Stimulated activated CD4-positive, alpha-beta T cell treated with anti-CD3 and anti-CD28 coated beads, TNF-alpha, amount 100 ng/mL, for 24 hours (primary cell): ENCODE measurements at places on chromosomes 11 and 22.

- DNase-seq = no peak
Observed at GRCh38 chr22:20169253-20169822, 18.5 kb upstream of the CCDC188 start.

DNA sequence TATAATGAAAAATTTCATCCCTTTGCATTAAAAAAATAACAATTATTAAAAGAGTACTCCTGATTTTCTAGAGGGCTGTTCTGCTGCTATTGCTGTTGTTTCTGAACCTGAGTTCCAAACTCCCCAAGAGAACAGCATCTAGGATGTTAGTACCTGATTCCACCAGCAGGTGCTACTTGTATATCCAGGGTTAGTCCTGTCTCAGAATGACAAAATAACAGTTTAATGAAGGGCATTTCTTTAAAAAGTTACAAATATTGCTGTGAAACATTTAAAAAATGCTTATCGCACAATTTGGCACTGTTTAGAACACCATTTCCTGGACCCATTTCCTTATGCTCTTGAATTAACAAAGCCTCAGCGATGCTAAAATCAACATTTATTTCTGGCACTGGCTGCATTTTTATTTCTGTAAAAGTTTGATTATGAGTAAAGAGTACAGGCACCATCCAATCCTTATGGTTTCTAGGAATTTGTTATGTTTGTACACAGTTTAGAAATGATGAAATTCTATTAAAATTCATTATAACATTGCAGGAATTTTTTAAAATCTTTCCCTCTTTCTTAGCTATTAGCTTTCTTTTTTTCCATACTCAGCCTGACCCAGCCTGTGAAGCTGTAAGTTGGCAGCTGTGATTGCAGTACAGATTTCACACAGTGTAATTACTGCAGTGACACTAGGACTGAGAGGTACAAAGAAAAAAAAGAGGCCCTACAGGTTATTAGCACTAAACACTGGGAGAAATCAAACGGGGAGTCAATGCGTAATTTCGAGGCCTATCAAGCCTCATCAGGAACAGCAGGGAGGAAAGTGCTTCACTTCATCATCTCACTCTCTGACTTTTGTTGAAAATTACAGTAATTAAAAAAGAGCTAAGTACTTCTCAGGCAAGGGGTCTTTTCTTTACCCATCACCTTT is 208.8 kb downstream of the DCDC1 start:
- no peak for DNase-seq

DNA sequence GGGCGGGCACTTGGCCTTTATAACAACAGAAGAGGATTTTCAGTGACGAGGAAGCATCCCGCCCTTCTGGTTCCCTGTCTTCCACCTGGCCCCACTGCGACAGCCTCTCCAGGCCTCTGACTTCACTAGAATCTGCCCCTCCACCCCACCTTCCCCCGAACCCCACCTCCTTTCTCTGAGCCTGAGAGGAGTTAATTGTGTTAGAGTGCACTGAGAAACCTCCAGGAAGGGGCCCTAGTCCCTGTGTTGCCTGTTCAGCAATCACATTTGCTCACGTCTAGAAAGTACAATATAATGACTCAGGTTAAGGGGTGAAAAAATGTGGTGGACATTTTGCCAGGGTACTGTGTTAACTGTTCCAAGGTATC is 38.8 kb downstream of the PTPRJ start:
- no peak for DNase-seq

DNA sequence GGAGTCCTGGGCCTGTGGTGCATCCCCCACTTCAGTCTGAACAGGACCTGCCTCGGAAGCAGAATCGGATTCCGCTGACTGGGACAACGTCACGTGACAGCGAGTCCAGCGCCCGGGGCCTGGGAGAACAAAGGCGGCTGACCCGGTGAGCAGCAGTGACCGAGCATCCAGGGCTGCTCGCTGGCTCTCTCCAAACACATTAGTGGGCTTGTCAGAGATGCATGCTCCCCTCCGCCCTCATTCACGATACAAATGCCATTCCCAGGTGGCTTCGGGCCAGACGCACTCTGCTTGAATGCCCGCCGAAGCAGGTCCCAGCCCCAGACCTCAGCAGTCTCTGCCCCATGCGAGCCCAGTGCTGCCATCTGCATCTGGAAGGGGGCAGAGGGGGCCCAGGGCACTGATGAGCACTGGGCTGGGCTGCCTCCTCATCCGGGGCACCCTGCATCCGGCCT is 91.0 kb downstream of the WNT7B start:
- no peak for DNase-seq

DNA sequence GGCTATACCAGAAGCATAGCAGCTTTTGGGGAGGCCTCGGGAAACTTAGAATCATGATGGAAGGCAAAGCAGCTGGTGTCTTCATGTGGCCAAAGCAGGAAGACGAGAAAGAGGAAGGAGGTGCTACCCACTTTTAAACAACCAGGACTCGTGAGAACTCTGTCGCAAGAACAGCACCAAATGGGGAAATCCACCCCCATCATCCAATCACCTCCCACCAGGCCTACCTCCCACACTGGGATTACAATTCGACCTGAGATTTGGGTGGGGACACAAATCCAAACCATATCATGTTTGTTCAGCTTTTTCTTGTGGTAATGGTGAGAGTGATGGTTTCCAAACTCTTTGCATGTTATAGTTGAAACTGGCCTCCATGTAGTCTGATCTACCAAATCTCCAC is 32.5 kb upstream of the OR10D3 start:
- no peak for DNase-seq

DNA sequence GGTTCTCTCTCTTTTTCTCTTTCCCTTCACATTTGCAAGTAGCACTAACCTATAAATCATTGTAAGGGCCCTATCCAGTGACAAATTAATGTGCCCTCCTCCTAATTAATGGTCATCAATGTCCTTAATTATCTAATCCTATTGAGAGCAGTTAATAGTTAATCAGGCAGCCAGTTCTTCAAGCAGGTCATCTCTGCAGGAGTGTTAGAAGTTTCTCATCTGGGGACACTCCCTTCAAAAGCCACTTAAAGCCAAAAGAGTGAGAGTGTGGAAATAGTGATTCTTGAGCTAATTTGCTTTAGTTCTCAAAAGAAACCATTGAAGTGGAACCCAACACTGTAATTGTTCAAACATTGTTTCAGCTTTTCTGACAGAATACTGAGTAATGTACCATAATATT is 141.6 kb downstream of the ELP4 start:
- DNase-seq = no peak

DNA sequence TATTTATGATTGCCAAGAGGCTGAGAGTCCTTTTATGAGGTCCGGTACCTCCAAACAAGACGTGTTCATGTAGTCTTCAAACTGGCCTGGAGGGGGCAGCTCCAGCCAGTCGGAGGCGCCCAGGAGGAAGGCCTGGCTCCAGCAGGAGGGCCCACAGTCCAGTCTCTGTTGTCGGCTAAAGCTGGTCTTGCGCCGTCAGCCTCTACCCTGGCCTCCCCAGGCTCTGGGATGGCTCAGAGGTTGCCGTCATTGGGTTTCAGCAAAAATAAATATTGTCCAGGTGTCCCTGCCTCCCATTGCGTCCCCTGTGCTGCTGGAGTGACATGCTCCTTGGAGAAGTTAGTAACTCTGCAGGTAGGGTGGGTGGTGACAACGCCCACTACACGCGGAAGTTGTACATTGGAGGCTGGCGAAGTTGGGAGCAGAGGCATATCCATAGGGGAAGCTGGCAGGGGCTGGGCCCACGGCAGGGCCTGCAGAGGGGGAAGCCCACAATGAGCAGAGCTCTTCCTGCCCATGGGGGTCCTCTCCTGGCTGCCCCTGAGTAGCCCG is 1.0 kb upstream of the SLC25A1 start:
- DNase-seq = no peak

- DNase-seq = no peak
Observed at GRCh38 chr11:13328286-13328685, 50.7 kb downstream of the BMAL1 start.

GRCh38 chr11:9662273-9662672 is 1.6 kb upstream of the SWAP70 start:
- DNase-seq = no peak

DNA sequence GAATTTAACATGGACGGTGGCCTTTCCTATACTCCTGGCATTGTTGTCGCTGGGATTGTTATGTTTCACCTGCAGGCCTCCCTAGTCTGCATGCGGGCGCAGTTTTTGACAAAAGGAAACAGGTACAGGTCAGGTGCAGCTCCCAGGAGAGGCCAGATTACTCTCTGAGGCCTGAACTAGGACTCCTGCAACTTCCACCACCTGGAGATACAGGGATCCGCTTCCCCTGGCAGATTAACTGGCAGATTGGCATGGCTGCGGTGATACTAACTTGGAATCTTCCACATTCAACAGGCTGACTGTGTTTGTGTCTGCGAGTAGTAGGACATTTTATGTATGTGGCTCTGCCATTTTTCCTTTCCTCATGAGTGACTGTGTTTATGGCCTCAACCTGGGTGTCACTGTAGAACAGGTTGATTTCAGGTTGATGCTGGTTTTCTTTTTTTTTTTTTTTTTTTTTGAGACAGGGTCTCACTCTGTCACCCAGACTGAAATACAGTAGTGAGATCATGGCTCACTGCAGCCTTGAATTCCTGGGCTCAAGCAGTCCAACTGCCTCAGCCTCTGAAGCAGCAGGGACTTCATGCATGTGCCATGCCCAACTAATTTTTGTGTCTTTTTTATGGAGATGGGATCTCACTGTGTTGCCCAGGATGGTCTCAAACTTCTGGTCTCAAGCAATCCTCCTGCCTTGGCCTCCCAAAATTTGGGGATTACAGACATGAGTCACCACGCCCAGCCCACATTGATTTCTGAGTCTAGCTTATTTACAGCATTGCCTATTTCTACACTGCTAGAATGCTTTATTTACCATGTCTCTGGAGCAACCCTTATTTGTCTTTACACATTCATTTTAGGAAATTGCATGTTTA is 1.7 kb upstream of the USP28 start:
- DNase-seq = no peak

DNA sequence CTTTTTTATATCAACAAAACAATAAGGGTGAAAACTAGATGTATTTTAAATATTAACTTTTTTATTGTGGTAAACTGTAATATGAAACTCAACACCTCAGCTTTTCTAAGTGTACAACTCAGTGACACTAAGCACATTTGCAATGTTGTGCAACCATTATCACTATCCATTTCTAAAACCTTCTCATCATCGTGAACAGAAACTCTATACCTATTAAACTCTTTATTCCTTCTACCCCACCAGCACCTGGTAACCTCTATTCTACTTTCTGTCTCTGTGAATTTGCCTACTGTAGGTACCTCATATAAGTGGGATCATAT is 9.4 kb downstream of the HORMAD2 start:
- DNase-seq = no peak

DNA sequence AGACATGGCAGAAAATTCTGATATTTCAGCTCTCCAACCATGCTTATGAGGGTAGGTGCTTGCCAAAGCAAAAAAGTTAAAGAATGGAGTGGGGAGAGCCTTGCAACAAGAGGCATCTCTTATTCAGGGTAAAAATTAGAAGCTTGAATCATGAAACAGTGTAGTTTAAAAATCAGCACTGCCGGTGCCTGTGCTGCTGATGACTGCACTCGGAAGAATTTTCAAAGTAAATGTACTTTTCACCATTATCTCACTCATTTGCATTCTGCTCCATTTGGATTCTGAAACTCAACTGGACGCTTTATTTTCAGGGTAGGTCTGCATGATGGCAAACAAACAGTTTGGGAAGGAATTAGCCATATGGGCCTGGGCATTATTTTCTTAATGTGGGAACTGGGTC is 126.3 kb downstream of the KIRREL3 start:
- no peak for DNase-seq

DNA sequence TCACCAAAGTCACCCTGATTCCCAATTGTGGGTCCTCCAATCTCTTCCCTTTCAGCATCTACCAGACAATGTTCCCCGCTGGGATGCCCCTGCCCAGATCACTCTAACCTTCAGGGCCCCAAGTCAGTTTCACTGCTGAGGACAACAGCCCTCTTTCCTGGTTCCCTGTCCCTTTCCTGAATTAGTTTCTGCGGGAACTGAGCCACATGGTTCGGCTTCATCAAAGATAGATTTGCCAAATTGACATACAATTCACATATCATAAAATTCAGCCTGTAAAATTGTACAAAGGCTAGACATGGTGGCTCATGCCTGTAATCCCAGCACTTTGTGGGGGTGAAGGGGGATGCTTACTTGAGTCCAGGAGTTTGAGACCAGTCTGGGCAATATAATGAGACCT is 10.1 kb downstream of the PRDX5 start:
- no peak for DNase-seq

GRCh38 chr22:44402196-44403111 is 89.7 kb upstream of the SHISAL1 start:
- DNase-seq = no peak
